ENCODE measurements at places on chromosomes 13 and 19.
A peak's percentile ranks its signal among the peaks of the same experiment; 100 is the strongest.

- no peak for DNase-seq
Measured at GRCh38 chr13:85313761-85314503, 485.3 kb downstream of the SLITRK6 start.

GRCh38 chr19:45780448-45781213 lies 1.7 kb downstream of the DMPK start:
- DNase-seq = no peak

- DNase-seq = no peak
Measured at GRCh38 chr19:40523322-40524047, 53.2 kb upstream of the SHKBP1 start.

DNA sequence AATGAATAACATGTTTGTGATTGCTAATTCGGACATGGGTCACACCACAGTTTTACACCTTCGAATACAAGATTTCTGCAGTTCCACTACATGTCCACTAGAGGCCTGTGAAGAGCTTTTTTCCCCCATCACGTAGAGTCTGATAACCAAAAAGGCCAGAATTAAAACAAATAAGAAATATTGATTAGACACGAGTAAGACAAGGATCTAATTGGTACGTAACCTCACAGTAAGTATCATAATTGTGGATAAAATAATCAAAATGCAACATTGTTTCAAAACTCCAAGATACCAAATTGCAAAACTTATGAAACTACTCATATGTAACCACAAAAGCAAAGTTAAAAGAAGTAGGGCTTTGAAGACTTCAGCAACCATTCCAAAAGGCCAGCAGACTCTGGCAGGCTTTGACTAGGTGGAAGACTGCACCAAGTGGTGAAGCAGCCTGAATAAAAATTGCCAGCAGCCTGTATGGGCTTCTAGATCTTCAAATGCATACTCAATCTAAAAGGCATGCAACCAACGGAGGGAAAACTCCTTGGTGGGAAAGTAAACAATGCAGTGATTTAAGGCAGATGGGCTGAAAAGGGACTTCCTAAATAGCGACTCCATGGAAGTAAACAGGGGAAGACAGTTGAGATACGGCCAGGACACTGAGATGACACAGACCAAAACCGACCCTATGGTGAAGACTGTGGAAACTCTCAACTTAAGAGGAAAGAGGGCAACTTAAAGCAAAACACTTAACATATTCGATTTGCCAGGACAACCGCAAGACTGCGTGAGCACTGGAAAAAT lies 56.7 kb downstream of the STARD13 start:
- DNase-seq = peak; percentile 61

DNA sequence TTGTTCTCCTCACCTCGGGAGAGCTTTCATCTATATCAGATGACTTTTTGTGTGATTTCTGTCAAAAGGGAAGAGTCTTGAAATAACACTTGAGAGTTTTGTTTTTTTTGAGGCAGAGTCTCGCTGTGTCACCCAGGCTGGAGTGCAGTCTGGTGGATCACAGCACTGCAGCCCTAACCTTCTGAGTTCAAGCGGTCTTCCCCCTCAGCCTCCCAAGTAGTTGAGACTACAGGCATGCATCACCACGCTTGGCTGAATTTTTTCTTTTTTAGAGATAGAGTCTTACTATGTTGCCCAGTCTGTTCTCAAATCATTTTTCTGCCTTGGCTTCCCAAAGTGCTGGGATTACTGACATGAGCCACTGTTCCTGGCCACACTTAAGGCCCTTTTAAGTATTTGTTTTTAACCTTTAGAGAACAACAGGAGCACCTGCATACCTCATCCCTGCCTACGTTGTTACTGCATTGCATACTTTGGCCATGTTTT lies 11.4 kb downstream of the NDFIP2 start:
- no peak for DNase-seq

- DNase-seq = no peak
Measured at GRCh38 chr19:15144046-15144646, 36.9 kb downstream of the SYDE1 start.

GRCh38 chr19:23787106-23787505 lies 28.4 kb upstream of the ZNF681 start:
- no peak for DNase-seq

DNA sequence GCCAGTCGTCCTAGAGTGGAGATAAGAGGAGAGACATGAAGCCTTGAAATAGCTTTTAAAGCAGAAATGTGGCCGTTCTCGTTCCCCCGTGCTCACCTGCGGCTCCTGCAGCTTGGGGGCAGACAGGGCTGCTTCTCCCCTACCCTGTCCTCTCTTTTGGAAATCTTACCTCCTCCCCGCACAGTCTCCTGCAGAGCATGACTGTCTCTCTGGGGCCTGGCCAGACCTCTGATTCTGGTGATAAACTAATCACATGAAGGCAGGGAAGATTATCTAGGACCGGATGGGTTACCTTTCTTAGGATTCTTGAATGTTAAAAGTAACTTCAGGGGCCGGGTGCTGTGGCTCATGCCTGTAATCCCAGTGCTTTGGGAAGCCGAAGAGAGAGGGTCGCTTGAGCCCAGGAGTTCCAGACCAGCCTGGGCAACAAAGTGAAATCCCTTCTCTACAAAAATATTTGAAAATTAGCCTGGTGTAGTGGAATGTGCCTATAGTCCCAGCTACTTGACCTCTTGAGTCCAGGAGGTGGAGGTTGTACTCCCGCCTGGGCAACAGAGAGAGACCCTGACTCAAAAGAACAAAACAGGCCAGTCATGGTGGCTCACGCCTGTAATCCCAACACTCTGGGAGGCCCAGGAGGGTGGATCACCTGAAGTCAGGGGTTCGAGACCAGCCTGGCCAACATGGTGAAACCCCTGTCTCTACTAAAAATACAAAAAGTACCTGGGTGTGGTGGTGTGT lies 8.1 kb downstream of the CEBPA start:
- no peak for DNase-seq
